ENCODE measurements at places on chromosomes 1 and 21.

DNA sequence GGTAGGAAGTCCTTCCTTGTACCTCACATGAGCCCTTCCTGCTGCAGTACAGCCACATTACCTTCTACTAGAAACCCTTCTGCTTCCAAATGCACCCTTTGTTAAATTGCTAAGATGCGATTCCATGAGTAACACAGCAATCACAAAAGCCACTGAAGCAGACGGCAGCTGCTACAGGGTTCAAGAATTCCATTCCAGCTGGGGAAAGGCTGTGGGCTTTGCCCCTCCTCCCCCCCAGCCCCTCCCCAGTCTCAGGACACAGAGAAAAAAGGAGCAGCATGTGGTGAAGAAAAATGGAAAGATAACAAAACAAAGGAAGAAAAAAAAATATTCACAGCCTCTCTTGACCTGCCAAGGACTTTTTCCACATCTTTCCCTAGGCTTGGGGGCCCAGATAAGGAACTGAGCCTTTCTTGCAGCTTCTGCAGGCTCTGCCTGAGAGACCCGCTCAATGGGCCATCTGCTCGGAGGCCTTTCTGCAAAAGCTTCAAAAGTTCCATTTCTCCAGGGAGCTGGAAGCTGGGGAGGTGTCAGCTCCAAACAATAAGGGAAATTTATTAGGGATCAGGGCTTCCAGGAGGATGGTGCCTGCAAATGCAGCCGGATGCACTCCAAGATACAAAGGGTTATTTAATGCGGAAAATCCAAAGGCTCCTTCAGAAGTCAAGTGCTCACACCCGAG lies 72.1 kb downstream of the SYT2 start:
- DNase-seq = no peak

- no peak for DNase-seq
Measured at GRCh38 chr1:10211805-10212410, 1.5 kb downstream of the KIF1B start.

GRCh38 chr1:217892750-217893149 lies 261.6 kb downstream of the SPATA17 start:
- DNase-seq = no peak

- DNase-seq = no peak
Measured at GRCh38 chr1:91499904-91500755, 521 bp upstream of the CDC7 start.

DNA sequence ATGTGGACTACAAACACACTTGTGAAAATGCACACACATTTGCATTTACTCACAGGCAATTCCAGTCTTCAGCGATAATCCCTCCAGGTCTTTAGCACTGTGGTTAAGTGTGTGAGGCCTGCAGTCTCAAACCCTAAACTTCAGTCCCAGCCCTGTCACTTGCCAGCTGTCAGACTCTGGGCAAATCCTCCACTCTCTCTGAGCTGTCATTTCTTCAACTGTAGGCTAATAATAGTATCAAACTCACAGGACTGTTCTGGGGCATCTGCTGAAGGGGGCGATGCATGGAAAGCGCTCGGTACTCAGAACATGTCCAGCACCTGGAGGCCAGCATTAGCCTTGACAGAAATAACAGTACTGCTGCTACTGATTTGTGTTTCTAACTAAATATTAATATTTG lies 48.2 kb downstream of the NEK2 start:
- DNase-seq = no peak

- no peak for DNase-seq
Measured at GRCh38 chr1:56931211-56931610, 34.6 kb downstream of the C8B start.

DNA sequence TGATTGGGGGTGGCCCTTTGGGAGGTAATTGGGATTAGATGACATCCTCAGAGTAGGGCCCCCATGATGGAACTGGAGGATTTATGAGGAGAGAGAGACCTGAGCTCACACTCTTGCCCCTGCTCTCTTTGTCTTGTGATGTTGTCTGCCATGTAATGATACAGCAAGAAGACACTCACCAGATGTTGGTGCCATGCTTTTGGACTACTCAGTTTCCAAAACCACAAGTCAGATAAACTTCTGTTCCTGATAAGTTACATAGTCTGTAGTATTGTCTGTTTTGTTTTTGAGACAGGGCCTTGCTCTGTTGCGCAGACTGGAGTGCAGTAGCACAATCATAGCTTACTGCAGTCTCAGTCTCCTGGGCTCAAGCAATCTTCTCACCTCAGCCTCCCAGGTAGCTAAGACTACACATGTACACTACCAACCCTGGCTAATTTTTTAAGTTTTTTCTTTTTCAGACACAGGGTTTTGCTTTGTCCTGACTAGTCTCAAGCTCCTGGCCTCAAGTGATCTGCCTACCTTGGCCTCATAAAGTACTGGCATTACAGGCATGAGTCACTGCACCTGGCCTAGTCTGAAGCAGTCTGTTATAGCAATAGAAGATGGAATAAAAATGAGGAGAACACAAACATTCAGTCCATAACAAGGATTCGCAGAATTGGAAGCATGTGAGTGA lies 115.0 kb upstream of the GALNT2 start:
- no peak for DNase-seq

GRCh38 chr21:14312871-14313270 lies 70.1 kb downstream of the HSPA13 start:
- no peak for DNase-seq

DNA sequence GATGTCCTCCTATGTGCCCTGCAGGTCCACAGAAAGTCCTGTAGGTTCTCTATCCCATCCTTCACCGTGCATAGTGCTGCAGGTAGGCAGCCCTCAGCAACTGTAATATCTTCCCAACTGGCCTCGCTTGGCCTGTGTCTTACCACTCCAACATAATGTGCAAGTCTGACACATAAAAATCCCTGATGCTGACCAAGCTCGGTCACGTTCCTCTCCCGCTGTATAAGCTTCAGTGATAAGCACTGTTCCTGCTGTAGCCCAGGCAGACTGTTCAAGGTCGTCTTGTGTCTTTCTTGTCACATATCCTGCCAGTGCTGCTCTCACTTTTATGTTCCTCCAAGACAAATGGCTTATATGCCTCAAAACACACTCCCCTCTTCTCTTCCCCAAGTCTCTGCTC lies 19.4 kb upstream of the KCNE1 start:
- no peak for DNase-seq

GRCh38 chr21:41419921-41420862 lies 5.8 kb upstream of the MX1 start:
- peak; percentile 36 for DNase-seq

DNA sequence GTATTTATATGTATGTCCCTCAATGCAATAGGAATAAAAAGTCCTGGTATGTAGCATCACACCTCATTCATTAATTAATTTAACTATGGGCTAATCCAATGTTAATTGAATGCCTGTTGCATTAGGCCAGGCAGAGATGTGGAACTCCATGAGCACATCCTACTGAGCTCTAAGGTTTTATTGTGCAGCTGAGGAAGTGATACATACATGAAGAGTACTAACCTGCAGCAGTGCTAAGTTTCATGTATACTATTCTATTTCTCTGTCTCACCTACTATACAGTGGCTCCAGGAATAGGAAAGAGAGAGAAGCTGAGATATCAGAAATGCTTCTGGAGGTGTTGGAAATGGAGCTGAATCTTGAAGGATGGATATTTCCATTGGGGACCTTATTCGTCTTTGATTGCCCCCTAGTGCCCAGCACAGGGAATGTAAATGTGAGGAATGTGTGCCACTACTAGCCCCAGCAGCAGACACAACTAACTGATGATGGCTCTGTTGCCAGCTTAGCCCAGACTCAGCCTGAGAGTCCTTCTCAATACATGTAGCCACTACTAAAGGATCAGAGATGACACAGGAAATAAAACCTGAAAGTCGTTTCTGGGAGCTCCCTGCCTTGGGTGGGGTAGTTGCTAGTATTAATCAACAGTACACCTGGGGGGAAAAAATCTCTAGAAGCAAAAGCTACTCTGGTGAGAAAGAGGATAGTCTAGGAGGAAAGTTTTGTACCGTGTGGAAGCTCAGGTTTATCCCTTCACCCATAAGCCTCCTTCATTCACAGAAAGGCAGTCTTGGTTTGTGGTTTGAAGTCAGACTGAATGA lies 173.3 kb upstream of the FOXD3 start:
- DNase-seq = no peak

DNA sequence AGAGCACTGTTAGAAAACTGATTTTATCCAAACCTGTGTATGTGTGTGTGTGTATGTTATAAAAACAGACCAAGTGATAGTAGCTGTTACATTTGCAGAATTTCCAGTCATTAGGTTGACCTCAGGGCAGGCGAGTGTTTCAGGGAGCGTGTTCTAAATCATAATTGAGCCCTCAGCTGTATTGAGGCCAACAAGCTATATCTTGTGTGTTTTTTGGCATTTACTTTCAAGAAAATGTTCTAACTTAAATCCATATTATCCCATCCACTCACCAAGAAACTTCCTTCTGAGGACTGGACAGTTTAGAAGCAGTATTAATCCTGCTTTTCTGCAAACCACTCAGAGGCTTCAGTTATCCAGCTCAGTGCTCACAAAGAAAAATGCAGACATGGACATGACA lies 12.0 kb downstream of the DDAH1 start:
- DNase-seq = no peak

- DNase-seq = no peak
Measured at GRCh38 chr1:156073740-156074139, 8.5 kb downstream of the MEX3A start.

GRCh38 chr1:237235091-237235490 lies 193.1 kb downstream of the RYR2 start:
- DNase-seq = no peak

DNA sequence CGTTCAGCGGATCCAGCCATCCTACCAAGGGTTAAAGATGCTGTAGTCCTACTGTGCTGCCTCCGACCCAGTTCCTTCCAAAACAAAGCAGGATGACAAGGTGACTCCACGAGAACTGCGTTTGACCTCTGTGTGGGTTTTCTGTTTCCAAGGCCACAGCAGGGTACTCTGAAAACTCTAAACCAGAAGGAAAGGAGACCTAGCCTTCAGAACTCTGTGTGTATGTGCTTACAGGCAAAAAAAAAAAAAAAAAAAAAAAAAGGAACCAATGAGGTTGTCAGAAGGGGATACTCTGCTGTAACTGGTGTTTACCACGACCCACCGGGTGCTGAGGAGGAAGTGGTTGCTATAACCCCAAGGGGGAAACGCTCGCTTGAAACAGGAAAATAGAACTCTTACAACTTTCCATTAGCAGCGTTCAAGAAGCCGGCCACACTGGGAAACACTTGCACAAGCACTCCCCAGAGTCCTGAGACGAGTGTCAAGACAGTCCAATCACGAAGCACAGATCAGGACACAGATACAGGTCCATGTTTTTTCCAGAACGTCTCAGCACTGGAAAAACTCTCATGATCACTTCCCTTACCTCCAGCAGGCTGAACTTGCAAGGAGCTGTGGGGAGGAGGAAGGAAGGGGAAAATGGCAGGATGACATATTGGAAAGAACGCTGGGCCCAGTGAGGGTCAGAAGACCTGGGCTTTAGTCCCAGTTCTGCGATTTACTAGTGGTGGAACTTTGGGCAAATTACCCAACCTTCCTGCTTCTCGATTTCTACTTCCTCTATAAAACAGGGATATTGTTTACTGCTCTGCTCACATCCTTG lies 64.0 kb downstream of the ITPKB start:
- DNase-seq = peak; percentile 91

DNA sequence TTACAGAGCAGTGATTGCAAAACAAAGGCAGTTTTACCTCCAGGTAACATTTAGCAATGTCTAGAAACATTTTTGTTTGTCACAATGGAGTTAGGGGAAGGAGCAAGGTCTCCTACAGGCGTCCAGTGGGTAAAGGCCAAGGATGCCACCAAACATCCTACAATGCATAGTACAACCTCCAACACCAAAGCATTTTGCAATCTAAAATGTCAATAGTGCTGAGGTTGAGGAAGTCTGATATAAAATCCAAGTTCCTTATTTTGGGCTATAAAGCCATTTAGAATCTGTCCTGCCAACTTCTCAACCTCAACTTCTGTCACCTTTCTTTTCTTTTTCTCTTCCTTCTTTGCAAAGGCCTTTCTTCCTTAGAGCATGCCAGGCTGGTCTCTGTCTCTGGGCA lies 111.2 kb downstream of the FASLG start:
- DNase-seq = no peak

GRCh38 chr1:29043274-29043965 lies 80.3 kb downstream of the TMEM200B start:
- no peak for DNase-seq

DNA sequence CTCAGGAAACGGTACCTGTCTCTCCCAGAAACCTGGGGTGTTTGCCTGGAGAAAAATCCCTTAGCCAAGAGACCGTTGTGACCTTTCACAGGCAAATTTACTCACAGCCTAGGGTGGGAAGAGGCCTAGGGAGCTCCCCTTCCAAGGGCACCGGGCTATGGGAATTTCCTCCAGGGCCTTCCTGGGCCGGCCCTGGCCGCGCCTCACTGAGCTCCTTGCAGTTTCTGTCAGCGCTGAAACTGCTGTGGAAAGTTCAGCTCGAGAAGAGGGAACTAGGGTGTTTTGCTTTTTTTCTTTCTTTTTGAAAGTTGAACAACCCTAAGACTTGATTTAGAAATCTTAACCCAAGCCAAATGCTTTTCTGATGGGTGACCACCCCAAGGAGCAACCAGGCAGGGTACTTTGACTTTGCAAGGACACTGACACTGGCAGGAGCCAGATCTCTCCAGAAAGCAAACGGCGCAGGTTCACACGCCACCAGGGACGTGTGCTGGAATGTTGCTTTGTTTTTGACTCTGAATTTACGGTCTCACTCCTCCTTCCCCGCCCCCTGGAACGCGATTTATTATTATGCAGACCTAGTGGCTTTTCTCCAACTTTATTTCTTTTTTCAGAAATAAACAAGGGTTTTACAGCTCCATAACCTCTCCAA lies 229.6 kb upstream of the JUN start:
- no peak for DNase-seq

DNA sequence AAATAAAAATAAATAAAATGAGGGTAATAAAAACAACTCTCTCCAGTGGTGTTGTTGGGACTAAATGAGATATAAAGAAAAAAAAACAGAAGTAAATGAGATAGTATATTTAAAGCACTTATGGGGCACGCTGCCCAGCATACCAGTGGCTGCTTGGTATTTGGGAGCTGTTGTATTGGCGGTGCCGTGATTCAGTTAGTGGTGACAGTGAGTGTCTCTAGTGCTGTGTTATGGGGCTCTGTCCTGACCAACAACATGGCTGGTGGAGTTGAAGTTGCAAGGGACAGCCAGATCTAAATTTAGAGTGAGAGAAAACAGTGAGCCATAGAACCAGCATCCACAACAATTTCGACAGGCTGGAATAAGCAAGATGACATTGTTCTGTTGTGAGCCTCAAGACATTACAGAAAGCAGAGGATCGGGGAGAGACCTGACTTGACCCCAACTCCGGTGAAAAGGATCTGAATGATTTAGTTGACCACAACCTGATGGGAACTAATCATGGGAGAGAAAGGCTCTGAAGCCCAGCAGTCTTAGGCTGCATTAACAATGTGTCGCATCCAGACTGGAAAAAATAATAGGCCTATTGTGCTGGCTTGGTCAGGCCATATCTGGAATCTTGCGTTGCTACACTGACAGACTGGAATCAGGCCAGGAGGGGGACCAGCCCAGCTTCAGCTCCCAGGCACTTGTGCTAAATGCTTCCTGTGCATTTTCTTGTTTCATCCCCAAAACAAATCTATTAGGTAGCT lies 2.4 kb upstream of the MFSD2A start:
- no peak for DNase-seq
